ENCODE measurements at places on chromosomes 13 and 19.

DNA sequence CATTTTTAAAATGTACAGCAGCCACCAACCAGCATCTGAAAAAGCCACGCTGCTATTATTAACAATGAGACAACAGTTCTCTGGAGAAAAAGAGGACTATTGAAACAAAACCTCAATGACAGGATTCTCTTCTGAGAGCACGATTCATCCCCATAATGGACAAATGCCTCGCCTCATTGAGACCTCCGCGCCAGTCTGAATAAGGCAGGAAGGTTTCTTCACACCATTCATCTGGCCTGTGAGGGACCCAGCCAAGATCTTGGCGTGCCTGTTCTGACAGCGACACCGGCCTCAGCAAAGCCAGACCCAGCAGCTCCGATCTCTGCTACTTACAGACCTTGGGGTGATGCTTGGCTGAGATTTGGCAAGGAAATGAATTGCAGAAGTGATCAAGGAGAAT lies 14.8 kb downstream of the SMIM7 start:
- DNase-seq, result no peak

- no peak for DNase-seq
These were observed 90.0 kb downstream of the SLC7A1 start for GRCh38 chr13:29505511-29505910.

DNA sequence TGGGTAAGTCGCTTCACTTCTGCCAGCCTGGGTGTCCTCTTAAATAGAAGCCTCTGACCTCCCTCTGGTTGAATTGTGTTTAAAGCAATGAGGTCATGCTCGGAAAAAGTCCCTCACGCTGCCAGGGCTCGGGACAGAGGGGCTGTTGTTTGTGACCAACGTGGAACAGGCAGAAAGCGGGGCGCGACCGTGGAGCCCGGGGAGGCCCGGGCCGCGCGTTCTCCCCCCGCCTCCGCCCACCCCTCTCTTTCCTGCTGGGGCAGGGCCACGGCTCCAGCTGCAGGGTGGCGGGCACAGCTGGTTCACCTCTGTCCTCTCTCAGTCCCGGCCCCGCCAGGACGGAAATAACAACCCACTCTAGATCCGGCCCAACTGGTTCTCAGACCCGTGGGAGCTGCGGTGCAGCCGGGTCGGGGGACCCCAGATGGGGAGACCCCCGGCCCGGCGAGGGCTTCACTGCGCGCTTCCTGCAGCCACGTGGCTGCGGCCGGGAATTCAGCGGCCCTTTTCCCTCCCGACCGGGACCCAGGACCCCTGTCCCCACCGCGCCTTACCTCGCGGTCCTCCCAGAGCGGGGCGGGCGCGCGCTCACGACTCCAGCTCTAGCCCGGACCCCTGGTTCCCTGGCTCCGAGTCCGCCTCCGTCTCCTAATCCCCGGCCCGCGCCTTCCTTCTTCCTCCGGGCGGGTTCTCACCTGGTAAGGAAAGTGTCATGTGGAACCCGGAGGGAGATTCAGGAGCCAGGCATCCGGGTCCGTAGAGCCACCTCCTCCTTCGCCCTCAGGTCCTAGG lies 1.9 kb downstream of the CDC42EP5 start:
- no peak for DNase-seq

DNA sequence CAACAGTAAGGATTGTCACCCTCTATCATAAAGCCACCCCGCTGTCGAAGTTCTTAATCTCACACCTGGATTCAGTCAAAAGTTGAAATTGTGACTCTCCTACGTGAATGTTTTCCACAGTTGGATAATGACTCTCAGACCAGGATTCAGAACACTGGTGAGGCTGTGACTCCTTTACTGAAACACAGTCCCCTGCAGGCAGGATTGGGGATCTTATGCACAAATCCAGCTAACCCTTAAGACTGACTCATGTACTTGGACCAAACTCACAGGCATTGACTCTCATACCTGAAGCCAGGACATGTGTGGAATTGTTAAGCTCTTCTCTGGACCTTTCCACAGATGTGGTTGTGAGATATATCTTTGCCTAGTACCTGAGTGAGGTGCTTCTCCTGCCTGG lies 46.8 kb downstream of the ZNF85 start:
- no peak for DNase-seq

DNA sequence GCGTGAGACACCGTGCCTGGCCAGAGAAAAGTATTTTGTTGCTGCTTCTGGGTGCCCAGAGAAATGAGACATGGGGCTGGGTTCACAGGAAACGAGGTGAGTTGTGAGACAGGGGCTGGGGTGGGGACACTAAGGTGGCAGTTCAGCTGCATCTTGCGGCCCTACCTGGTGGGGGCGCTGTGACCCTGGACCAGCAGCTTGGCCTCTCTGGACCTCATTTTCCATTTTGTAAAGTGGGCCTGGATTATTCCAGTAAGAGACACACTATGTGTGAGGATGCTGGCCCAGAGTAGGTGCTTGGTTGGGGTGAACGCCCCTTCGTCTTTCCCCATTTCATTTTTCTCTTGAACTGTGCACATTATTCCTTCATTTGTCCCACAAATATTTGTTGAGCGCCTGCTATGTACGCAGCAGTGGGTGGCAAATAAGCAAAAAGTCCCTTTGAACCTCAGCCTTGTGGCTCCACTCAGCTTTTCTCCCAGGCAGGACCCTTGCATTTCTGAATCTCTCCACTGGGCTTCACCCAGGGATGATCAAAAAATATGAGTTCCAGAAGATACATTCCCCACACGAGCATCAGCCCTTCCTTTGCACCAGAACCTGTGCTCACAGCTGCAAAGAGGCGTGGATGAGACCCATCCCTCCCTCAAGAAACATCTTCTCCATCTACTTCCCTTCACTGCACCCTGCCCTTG lies 26.6 kb upstream of the OR10H1 start:
- DNase-seq, result no peak

DNA sequence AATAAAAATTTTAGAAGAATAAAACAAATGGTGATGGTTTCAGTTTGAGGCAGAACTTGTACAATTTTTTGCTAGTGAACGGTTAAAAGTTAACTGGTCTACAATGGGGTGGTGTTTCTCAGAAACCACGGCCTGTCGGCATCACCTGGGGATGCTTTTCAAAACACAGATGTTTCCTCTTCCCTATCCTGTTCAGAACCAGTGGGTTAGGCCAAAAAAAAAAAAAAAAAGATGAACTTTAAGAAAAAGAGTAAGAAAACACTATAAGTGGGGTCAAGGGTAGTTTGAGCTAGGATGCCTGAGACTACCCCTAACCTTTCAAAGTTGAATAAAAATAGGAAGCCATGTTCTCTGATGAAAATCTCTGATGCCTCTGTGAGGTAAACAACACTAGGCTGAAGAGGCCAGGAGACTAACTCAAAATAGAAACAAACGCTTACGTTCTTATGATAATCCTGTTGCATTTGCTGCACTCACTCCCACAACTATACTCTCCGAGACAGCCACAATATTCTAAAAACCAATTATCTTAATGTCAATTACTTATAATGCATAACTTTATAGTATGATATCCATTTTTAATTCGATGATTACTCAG lies 3.3 kb downstream of the MTIF3 start:
- DNase-seq, result no peak

- no peak for DNase-seq
These were observed 259.2 kb downstream of the RFC3 start for GRCh38 chr13:34076943-34077703.

DNA sequence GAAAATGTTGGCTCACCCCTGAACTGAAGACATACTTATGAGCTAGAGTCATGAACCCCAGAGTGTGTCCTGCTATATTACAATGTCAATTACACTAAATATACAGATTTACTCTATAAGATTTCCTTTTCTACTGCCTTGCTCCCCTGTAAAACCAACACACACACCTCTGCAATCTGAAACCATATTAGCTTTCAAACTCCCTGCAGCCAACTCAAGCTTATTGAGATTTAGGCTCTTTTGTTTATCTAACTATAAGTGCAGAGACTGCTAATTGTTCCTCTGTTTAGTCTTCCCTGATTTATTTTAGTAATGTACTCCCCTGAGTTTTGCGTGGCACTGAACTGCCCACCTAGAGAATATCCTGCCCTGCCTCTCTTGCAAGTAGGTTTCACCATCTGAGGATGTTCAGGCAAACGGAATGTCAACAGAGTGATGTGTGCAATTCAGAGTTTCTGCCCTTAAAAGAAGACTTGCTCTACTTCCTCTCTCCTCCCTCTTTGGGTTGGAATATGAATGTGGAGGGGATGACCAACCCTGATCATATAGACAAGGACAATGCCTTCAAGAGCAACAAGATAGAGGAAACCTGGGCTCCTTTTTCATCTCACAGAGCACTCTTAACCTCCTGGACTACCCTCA lies 22.3 kb downstream of the FAM216B start:
- no peak for DNase-seq

- no peak for DNase-seq
These were observed 9.9 kb downstream of the PLEKHF1 start for GRCh38 chr19:29675120-29675649.

GRCh38 chr13:30696278-30697176 lies 38.8 kb upstream of the ALOX5AP start:
- DNase-seq, result no peak

DNA sequence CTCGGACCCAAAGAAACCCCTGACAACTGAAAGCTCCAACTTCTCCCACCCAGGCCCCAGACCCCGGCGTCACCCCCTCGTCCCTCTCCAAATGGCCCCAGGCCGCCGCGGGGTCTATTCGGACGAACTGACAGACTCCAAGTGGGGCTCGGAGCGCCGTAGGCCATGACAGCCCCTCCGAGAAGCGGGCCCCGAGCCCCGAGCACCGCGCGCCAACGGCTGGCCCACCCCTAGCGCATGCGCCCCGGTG lies 360 bp downstream of the DDX39A start:
- DNase-seq, result peak; percentile 68

DNA sequence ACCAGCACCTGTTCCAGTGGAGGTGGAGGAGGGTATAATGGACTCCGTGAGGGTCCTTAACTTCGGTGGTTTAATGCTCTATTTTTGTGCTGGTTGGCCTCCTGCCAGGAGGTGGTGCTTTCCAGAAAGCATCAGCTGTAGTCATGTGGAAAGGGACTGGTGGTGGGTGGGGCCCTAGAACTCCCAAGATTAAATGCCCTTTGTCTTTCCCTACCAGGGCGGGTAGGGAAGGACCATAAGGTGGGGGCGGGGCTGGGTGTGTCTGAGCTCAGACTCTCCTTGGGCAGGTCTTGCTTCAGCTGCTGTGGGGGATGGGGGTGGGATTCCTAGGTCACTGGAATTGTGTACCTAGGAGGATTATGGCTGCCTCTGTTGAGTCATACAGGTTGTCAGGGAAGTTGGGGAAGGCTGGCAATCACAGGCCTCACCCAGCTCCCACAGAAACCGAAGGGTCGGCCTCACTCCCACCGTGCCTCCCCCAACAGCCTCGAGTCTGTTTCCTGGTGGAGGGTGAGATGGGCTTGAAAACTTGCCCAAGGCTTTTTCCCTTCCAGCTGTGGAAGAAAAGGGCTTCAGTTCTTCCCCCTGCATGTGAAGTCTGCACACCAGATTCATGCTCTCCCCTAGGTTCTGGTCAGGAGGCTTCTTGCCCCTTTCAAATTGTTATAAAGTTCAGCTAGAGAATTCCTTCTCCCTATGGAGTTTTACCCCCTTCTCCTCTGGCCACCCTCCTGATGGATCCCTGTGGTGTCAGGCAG lies 60.3 kb upstream of the CLDN10 start:
- DNase-seq, result no peak

DNA sequence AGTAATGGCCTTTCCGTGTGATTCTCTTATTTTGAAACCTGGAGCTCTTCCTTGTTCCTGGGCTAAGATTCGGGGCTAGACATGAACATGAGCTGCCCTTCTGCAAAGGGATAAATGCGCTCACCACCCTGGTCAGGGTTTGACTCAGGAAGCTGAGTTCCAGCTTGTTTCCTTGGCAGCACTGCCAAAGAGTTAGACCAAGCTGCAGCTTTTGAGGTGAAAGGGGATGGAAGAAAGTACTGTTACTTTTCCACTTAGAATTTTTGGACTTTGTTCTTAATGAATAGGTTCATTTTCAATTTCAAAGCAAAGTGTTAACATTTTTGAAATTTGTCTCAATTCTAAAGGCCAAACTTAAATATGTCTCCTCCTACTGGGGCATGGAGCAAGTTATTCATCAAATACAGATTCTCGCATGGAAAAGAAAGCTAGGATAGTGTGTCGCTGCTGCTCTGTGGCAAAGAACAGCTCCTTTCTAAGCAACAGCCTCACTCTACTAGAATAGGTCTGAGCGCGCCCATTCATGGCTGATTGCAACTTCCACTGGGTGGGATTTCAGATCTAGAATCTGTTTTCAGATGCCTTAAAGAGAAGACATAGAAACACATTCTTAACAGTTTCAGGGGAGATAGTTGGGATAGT lies 2.2 kb downstream of the RGCC start:
- DNase-seq, result no peak

DNA sequence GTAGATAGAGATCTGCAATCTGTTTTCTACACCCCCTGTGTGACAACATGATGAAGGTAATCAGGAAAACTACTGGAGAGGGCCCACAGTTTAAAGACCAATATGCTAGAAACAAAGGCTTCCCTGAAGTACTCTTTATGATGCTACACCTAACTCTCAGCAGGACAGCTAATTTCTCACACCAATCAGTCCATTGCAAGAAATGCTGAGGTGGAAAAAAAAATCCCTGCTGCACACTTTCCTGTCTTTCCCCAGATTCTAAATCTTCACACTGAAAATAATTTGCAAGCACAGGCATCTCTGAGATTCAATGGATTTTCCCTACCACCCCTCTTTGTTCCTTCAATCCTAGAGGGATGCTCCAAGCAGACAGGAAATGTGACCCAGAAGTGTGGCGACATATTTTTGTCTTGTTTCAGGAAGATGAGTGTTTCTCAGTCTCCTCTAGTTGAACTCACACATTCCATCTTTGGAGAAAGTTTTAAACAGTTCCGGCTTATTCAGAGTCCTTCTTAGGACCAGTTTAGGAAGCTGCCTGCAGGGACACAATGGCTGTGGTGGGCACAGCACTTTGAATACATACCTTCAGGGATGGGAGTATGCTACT lies 671.6 kb downstream of the DIAPH3 start:
- DNase-seq, result no peak

- DNase-seq, result no peak
These were observed 501.8 kb downstream of the EFNB2 start for GRCh38 chr13:106033659-106034058.

- DNase-seq, result no peak
These were observed 393.1 kb downstream of the TBC1D4 start for GRCh38 chr13:75088915-75089314.

DNA sequence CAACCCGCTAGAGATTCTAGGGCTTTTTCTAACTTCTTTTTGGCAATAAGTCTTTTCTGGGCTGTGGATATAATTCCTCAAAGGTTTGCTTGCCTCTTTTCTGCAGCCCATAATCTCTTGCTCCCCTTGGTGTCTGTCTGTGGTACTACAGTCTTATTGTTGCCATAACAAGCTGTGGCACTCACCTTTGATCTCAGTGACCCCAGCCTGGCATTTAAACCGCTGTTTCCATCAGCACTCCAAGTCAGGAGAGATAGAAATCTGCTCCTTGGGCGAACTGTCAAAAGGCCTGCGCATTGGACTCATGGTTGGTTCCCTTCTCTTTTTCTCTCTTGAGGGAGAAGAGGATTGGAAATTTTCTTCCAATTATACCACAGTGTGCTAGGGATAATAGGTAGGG lies 14.5 kb upstream of the MPHOSPH8 start:
- no peak for DNase-seq
